ENCODE measurements at places on chromosomes 11 and 22.

- no peak for DNase-seq
These were observed 17.9 kb downstream of the GNAZ start for GRCh38 chr22:23088199-23088604.

DNA sequence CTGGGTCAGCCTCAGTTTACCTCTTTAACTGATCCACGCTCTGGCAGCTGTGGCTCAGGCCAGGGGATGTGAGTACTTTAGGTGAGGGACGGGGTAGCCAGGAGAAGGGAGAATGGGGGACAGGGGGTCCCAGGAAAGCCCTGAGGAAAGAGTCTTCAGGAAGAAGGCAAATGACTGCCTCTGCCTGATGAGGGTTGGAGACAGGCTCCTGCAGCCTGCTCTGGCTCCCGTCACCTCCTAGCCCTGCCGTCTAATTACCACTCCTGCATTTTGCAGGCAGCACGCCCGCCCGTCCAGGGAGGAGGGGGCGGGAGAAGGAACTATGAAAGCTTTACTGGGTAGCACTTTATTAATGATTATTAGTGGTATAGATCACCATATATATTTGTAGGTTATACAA lies 116.6 kb downstream of the CEP164 start:
- DNase-seq: no peak

GRCh38 chr11:44604171-44604581 lies 38.7 kb downstream of the CD82 start:
- DNase-seq: no peak

- no peak for DNase-seq
These were observed 20.8 kb downstream of the EMID1 start for GRCh38 chr22:29226351-29226981.

DNA sequence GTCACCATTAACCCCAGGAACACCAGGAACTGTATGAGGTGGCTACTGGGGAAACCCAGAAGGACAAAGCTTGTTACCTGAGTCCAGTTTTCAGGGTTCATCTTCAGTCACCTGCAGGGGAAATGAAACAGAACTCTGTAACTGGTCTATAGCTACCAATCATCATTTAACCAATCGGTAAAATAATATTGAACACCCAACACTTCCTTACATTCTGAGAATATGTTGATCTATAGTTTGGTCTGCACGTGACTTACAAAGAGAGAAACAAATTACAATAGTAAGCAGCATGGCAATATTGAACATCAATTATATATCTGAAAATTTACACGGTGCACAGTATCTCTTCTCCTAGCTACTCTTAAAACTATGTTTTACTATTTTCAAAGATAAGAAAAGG lies at the start of gene OR6T1:
Gene OR6T1 (minus strand): TSS at position 101 of the 400 bp plus-strand sequence. CDS start 0 bp downstream, at position 101.
- DNase-seq: no peak

DNA sequence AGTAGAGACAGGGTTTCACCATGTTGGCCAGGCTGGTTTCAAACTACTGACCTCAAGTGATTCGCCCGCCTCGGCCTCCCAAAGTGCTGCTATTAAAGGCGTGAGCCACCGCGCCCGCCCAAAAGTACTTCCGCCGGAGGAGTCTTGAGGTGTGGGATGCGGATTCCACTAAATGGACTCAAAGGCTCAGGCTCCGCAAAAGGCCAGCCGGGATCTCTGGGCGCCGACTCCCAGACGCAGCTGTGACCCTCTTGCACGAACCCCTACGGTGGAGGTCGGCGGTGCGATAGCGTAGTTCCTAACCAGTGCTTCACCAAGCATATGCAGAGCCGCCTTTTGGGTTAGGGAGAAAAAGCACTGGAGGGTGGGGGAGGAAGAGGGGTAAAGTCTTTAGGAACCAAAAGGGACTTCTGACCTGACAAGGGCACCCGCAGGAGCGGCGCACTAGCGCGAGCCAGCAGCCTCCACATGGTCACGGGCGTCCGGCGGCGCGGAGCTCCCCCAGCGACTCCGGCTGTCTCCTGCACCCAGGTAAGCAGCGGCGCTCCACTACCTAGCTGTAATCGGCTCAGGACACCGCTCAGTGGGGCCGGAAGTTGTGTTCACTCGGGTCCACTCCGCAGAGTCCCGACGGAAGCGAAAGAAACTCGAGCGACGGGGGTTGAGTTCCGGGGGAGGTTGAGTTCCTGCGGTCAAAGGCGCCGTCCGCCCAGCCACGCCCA lies at the start of gene MRPL16:
Gene MRPL16 (minus strand): TSS at position 590 of the 722 bp plus-strand sequence. CDS start 120 bp downstream, at position 470.
- DNase-seq: peak; percentile 88

Measured in heart right ventricle (tissue), 16 donors.